Activated naive CD4-positive, alpha-beta T cell treated with anti-CD3 and anti-CD28 coated beads, Interleukin-2, amount 50 U/mL, for 72 hours (primary cell): ENCODE measurements at places on chromosomes 7 and 10.

DNA sequence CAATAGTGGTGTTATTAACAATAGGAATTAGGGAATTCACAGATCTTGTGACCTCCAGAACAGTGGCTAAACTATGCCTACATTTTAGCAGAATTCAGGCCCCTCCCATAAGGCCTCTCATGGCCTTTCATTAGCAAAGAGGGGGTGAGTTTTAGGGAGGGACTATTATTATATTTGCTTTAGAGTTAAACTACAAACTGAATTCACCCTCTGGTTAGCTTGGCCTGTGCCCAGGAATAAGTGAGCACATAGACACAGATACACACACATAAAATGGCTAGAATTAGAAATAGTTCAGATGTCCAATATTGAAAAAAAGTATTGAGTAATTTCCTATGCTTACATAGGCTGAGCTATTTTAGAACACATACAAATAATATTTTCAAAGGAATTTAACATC is 818.8 kb upstream of the COBL start:
- DNase-seq = no peak

GRCh38 chr7:23967949-23968599 is 258.1 kb downstream of the STK31 start:
- peak; percentile 24 for DNase-seq

GRCh38 chr10:108385963-108386362 is 1221.5 kb upstream of the SORCS1 start:
- no peak for DNase-seq

DNA sequence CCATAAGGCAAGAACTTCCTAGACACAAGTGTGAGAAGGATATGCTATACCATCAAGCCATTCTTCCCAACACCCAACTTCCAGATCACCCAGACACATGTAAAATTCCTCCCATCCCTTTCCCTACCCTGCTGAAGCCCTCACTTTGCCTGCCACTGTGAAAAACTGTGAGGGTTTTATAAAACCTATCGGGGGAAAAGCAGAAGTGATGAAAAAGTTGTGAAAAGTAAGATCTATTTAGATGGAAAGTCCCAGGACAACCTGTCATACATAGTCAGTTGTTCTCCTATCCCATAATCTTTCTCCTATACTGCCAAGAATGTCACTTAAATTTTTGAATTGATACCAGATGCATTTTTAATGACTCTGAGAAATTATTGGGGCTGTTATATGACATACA is 39.0 kb upstream of the PPP3CB start:
- DNase-seq = no peak

GRCh38 chr10:89327803-89328441 is at the start of gene IFIT3:
Gene IFIT3 (plus strand): TSS chr10:89327997. CDS start chr10:89328074, 77 bp downstream.
- no peak for DNase-seq

- DNase-seq = no peak
These were observed 9.2 kb downstream of the ZSCAN25 start for GRCh38 chr7:99625961-99626360.

DNA sequence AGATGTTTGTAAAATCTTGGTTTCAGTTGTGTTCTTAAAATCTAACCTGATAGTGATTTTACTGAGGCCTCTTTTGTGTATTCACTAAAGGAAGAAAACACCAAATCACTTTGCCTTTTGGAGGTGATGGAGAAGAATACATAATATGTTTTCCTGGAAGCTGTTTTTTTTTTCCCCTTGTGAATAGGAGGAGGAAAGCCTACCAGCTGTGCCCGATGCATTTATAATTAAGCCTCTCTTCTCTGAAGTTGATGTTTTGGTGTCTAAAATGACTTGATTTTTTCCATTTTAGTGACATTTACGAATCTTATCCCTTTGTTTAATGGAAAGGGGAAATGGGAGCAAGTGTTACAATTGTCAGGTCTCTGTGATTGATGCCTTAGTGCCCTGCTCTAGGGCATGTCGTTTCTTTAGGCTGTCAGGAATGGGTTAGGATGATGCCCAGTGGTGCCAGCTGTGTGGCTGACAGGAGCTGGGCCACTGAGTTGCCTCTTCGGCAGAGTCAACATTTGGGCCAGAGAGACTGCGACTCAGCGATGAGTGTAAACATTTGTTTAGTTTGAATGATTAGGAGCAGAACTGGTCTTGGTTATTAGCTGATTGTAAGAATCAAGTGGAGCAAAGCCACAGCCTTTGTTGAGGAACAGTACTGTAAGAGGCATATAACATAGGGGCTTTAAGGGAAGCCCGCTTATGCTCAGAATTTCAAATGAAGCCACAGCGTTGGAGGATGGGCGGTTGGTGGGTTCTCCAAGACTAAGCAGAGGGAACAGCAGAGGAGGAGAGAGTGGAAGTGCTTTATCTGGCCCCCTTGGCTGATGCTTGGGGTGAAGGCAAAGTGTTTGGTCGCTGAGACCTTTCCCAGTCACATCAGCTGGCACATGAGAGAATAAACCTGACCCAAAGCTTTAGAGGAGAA is 81.6 kb downstream of the CDK14 start:
- DNase-seq = no peak

DNA sequence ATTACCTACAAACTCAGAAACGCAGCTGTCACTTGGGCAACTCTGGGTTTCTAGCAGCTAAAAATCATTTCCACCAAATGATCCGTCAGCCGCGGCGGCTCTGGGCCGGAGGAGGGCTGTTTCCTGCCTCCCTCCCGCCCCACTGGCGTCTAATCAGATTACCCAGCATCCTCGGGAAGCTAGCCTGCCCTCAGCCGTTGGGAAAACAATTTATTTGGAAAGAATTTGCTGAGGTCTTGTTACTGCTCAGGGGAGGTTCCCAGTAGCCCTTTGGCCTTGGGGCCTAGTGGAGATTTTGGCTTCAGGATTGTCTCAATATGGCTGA is 65.0 kb upstream of the ADGRA1 start:
- DNase-seq = no peak

DNA sequence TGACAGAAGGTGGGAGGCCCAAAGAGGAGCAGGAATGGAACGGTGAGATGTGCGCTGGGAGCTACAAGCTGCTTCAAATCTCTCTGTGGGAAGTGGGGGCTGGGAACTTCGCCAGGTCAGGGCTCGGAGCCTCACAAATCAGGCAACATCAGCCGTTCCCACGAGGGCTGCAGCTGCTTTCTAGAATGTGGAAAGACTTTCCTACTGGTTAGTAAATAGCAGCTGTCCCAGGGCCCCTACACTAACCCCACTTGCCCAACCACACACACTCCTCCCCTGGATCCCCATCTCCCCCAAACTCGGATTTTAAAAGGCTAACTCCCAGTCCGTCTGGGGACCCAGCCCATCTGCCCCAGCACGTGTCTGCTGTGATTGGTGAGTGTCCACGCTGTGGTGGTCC is 40.6 kb upstream of the PITRM1 start:
- DNase-seq = no peak

- no peak for DNase-seq
These were observed 25.9 kb downstream of the GRK5 start for GRCh38 chr10:119233123-119233820.

DNA sequence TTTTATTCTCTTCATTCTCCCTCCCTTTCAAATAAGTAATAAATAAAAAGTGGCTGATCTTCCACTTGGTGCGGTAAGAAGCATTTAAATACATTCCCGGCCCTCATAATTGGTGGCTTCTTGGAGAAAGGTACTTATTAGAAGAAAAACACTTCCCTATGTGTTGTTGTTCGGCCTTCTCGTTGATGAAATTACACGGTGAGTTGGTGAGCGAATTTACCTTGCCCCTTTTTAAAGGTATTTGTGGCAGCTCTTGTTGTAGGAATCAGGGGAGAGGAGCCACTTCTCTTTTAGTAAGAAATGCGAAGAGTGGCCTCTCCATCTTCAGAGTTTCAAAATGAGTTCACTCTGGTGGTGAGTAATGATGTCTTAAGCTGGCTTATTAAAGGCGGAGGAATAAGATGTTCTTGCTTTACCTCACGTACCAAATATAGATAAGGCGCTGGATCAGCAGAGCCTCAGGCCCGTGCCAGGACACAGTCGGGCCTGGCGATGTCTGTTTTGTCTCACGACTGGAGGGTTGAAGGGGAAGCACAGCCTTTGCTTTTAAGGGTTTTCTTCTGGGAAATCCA is 135.9 kb downstream of the CUX1 start:
- DNase-seq = peak; percentile 11

DNA sequence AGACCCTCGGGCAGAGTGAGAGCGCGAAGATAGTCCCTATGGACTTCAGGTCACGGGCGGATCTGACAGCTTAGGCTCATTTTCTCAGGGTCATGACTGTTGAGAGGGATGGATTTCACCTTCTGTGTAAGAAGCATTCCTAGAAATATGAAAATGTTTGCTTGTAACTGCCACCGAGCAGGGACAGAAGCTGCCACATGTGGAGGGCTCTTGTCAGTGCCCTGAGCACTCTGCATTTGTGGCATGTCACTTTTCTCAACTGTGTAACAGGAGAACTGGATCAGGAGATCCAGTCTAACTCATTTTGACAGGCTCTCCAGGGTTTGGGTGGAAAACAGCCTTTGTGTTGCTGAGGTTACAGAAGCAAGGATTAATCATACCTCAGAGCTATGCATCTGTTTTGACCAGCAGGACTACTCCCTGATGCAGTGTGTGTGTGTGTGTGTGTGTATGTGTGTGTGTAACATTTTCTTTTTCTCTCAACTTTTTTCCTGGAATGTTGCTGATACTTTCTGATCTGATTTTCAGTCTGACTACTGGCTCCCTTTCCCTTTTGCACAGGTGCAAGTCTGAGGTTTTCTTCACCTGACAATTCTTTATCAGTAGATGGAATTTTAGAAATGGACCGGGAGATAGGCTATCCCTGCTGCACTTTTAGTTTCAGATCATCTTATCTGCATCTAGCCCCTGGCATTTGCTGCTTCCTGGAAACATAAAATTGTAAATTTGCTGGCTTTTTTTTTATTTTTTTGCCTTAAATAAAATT is 183.3 kb downstream of the STK31 start:
- DNase-seq = no peak

DNA sequence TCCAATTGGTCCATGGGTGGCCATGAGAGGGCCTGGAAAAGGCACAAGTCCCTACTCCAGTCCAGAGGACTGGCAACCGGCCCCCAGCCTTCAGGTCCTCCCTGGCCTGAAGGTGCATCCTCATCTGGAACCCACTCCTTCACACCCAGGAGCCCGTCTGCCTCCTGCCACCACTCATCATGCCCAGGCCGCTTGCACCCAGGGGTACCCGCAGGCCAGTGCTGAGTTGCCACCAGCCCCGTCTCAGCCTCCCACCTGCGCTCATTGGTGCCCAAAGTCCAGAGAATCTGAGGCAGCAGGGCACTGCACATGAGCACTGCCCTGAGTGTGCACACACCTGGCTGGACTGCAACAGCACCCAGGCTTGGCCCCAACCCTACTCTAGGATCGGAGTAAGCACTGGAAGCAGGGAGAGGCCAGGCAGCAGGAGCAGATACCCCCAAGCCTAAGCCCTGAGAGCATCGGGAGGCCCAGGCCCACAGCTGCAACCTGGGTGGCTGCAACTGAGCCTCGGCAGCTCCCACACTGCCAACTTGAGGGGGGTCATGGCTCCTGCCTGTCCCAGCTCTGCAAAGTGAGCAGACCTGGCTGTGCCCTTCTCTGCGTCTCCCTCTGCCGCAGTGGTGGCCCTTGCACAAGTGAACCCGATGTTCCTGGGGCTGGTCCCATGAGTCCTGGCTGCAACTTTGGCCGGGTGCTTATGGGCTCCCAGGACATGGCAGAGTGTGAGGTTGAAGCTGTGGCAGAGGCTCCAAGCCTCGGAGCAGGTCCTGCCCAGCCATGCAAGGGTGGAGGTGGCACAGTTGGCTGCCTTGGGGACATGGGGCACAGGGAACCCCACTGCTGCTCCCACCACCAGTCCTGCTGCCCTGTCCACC is 44.3 kb downstream of the TCERG1L start:
- no peak for DNase-seq

DNA sequence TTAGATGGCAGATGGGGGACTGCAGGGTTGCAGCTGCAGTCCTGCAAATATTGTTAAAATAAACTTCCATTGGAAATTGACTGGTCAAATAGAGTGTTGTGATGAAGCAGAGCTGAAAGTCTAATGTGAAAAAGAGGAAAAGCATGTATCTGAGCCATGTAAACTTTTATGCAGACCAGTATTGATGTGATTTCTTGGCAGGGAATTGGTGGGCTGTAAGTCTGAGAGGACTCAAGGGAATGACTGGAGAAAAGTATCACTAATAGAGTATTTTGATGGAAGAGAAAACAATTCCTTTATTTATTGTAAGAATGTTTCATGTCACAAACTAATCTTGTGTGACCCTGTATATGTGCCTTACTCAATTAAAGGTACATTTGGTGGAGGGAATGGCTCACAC is 155.5 kb downstream of the PPP1R9A start:
- no peak for DNase-seq

DNA sequence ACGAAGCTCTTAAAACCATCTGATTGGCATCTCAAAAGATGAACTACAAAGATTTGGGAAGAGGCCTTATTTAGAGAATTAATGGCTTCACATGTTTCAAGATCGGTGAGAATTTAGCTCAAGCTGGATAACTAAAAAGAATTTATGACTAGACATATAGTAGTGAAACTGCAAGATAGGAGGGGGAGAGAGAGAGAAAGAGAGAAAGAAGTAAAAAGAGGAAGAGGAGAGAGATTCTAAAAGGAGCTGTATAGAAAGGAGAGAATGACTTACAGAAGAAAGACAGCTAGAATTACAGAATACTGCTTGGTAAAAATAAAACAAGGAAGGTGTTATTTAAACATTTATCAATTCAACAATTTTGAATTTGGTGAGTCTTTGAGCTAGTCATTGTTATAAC is 592.3 kb downstream of the SH2D4B start:
- no peak for DNase-seq

GRCh38 chr10:130801276-130801675 is 510.2 kb downstream of the TCERG1L start:
- no peak for DNase-seq

GRCh38 chr7:106129291-106129690 is 17.2 kb upstream of the SYPL1 start:
- no peak for DNase-seq

DNA sequence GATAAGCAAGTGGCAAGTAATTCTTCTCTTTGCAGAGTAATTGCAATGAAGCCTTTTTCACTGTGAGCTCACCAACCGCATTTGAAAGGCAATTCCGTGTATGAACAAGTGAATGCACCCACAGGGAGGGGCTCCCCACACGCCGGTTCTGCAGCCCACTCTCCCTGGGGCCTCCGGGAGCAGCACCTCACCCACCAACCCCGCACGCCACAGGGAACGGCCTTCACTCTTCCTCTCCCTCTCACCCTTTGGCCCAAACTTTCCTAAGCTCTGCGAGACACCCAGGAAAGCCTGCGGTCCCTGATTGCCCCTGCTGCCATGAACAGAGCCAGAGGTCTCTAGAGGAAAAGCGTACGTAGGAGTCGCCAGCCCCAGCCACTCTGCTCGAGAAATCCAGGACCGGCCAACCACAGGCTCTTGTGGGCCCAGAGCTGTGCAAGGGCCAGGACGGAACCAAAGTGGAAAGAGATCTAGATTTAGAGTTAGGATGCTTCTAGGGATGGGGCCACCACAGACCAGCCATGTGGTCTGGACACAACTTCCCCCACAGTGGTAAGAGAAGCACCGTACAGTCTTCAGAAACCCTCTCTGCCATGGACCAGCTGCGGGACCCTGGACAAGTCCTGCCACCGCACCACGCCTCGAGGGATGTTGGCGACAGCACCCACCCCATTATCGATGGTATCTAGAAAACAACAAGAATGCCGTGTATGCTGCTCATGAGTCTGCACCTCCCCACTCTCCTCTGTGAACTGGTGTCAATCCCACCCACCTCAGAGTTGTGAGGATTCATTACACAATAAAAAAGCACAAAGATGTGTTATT is 3.6 kb downstream of the WDR86 start:
- DNase-seq = no peak
